Activated CD4-positive, alpha-beta T cell treated with anti-CD3 and anti-CD28 coated beads for 36 hours (primary cell): ENCODE measurements at places on chromosomes 1 and 21. TPM values are rescaled to one million over a fixed set of nuclear protein-coding genes. Genes with fewer than 3 reads are reported as not detected.

DNA sequence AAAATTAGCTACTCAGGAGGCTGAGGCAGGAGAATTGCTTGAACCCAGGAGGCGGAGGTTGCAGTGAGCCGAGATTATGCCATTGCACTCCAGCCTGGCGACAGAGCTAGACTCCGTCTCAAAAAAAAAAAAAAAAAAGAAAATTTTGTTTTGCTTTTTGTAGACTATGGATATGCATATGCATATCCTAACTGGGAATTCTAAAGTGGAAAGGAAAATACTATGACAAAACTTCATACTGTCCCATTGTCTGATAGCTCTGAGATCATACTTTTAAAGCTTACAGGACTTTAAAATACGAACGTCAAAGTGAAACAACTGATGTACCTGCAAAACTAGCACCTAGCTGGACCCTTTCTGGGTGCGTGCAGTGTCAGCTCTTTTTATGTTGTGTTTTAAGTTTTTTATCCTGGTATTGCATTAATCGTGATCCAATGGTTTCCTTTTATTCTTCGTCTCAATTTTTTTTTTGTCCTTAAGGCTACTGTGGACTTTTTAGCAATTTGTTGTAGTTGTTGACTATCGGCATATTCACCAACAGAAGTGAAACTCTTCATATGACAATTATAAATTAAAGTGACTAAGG, 19.2 kb downstream of the SPRTN start:
- no peaks in the 10 kb centered on the region for H3K27me3 ChIP-seq
- H3K27ac ChIP-seq, result peak overlapping the region; percentile 47
- H3K4me1 ChIP-seq, result peaks cover 6% of the 10 kb centered on the region
- no peak overlapping the region for H3K4me3 ChIP-seq

- DNase-seq, result peak; percentile 14
- H3K4me3 ChIP-seq, result no peak overlapping the region
- H3K27ac ChIP-seq, result peak overlapping the region; percentile 7
- H3K4me1 ChIP-seq, result peaks cover 7% of the 10 kb centered on the region
- H3K27me3 ChIP-seq, result no peaks in the 10 kb centered on the region
Observed at GRCh38 chr1:42737257-42737656, 2.8 kb downstream of the CLDN19 start.

GRCh38 chr1:101357444-101357986, 120.7 kb downstream of the S1PR1 start:
- H3K27ac ChIP-seq, result no peak overlapping the region
- no peaks in the 10 kb centered on the region for H3K36me3 ChIP-seq
- H3K4me3 ChIP-seq, result no peak overlapping the region
- DNase-seq, result peak; percentile 76
- peaks cover 8% of the 10 kb centered on the region for H3K4me1 ChIP-seq

DNA sequence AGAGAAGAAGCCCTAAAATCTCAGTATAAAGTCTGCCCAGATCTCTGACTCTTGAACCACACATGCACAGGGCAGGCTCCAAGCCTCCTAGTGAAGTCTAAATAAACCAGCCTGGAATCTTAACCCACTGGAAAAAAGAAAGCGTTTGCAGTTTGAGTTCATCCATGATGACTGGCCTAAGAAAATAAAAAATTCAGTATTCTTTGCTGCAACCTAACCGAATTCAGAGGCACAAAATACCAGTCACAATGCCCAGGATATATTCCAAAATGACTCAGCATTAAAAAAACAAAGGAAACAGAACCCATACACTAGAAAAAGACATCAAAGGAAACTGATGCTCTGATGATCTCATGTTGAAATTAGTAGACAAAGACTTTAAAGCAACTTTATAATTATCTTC, 269.2 kb downstream of the SDCCAG8 start:
- no peak overlapping the region for H3K27ac ChIP-seq
- H3K27me3 ChIP-seq, result no peaks in the 10 kb centered on the region
- no peak overlapping the region for H3K4me3 ChIP-seq
- no peak for DNase-seq

GRCh38 chr1:184911103-184911745, 63.1 kb downstream of the NIBAN1 start:
- H3K36me3 ChIP-seq, result peaks cover 2% of the 10 kb centered on the region
- no peaks in the 10 kb centered on the region for H3K4me1 ChIP-seq
- no peak overlapping the region for H3K27ac ChIP-seq
- no peak for DNase-seq

GRCh38 chr1:183193963-183194525, 8.0 kb downstream of the LAMC2 start:
- H3K36me3 ChIP-seq, result no peaks in the 10 kb centered on the region
- no peak for DNase-seq
- no peak overlapping the region for H3K4me3 ChIP-seq
- no peak overlapping the region for H3K27ac ChIP-seq
- H3K27me3 ChIP-seq, result peaks cover 14% of the 10 kb centered on the region
- H3K4me1 ChIP-seq, result peaks cover 12% of the 10 kb centered on the region

Gene ACKR1
- not detected for total RNA-seq

GRCh38 chr1:6131561-6131960, 48.6 kb downstream of the CHD5 start:
- H3K36me3 ChIP-seq, result no peaks in the 10 kb centered on the region
- no peak overlapping the region for H3K27ac ChIP-seq
- no peak for DNase-seq
- H3K4me1 ChIP-seq, result peaks cover 5% of the 10 kb centered on the region
- H3K4me3 ChIP-seq, result no peak overlapping the region
- peaks cover 3% of the 10 kb centered on the region for H3K27me3 ChIP-seq

- H3K4me1 ChIP-seq, result peaks cover 36% of the 10 kb centered on the region
- H3K27me3 ChIP-seq, result no peaks in the 10 kb centered on the region
- H3K4me3 ChIP-seq, result peak overlapping the region; percentile 88
- H3K36me3 ChIP-seq, result peaks cover 22% of the 10 kb centered on the region
Observed at GRCh38 chr21:44938772-44939531, 877 bp upstream of the SLX9 start.

DNA sequence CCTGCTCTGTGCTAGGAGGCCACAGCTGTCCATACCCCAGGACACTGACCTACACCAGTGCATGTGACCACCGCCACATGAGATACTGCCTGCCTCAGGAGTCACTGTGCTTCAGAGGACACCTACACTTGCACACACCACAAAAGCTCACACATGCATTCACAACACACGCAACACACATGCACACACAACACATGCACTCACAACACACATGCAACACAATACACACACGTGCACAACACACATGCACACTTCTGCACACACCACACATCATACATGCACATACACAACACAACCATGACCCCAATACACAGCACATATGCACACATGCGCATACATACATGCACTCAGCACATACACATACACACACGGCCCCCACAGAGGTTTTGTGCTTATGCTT, 28.7 kb upstream of the BACE2 start:
- H3K27ac ChIP-seq, result no peak overlapping the region
- no peaks in the 10 kb centered on the region for H3K36me3 ChIP-seq
- no peak for DNase-seq
- no peak overlapping the region for H3K4me3 ChIP-seq
- H3K4me1 ChIP-seq, result no peaks in the 10 kb centered on the region

GRCh38 chr1:10686404-10687040, 109.9 kb downstream of the CASZ1 start:
- H3K4me3 ChIP-seq, result no peak overlapping the region
- no peaks in the 10 kb centered on the region for H3K27me3 ChIP-seq
- H3K27ac ChIP-seq, result no peak overlapping the region
- H3K4me1 ChIP-seq, result peaks cover 5% of the 10 kb centered on the region

Gene KCNT2
- 0.05 TPM for total RNA-seq
